Stimulated activated CD4-positive, alpha-beta T cell treated with anti-CD3 and anti-CD28 coated beads, Interleukin-4, amount 100 ng/mL, for 1 hour (primary cell): ENCODE measurements at places on chromosomes 2 and 18.

DNA sequence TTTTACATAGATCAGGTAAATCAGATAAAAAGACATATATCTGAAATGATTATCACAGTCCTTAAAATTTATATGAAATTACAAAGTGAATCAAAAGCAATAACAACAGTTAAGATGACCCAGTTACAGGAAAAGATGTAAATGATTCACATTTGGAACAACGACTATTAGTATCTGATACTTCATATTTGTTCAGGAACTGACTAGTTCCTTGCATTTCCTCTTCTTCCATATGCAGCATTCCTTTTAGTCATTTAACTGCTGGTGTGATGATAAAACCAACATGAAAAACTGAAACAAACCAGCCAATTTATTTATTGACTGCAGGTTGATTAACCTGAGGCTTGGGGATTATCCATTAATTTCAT lies 75.2 kb downstream of the RBMS1 start:
- DNase-seq: no peak

GRCh38 chr2:231134910-231135655 lies 10.2 kb upstream of the HTR2B start:
- no peak for DNase-seq

- no peak for DNase-seq
Measured at GRCh38 chr2:111710613-111711012, 173.4 kb downstream of the ANAPC1 start.

DNA sequence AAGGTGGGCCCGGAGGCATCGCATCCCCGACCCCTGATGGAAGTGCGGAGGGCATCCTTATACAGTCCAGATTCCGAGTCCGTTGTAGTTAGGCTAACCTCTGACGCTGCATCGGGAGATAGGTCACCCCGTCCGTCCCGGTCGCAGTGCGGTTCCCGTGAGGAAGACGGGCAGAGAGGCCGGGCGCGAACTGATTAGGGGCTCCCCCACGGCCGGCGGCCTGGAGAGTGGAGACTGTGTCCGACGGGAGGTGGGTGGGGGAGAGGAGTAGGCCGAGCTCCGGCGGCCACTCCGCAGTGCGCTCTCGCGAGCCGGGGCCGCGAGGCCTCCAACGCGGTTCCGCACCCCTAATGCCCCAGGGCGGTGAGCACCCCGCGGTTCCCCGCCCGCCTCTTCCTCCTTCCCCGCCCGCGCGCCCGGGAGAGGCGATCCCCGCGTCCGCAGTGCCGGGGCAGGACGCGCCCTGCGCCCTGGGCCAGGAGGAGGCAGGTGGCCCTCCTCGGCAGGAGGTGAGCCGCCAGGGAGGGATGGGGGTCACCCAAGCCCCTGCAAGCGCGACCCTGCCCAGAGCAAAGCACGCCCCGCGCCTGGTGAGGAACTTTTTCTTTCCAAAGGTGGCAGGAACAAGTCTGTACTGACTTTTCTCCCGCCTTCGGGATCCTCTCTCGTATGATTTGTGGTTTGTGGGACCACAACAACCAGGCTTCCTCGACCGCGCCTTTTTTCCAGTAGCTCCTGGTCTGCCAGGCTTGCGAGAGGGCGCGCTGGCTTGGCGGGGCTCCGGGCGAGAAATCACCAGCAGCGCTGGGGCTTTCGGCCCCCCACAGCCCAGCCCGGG lies 1.4 kb upstream of the SP5 start:
- peak; percentile 11 for DNase-seq

DNA sequence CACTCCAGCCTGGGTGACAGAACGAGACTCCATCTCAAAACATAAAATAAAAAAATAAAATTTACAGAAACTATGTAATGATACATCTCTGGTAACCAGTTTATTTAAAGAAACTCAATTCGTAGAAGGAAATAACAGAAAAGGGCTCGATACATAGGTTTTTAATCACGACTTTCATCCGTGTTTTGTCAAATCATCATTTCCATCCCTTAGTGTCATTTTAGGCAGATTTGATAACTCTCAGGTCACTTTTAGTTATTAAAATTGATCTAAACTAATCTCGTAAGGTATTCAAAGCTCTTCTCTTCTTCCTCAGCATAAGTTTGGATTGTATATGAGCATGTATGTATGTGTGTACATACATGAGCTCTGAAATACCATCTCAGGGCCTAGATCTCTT lies 59.3 kb upstream of the SPTBN1 start:
- no peak for DNase-seq

- no peak for DNase-seq
Measured at GRCh38 chr2:113762377-113763118, 6.1 kb upstream of the SLC35F5 start.

- DNase-seq: no peak
Measured at GRCh38 chr2:119645173-119645855, 33.7 kb upstream of the TMEM177 start.

- no peak for DNase-seq
Measured at GRCh38 chr2:74882299-74882687, 48.4 kb downstream of the HK2 start.

DNA sequence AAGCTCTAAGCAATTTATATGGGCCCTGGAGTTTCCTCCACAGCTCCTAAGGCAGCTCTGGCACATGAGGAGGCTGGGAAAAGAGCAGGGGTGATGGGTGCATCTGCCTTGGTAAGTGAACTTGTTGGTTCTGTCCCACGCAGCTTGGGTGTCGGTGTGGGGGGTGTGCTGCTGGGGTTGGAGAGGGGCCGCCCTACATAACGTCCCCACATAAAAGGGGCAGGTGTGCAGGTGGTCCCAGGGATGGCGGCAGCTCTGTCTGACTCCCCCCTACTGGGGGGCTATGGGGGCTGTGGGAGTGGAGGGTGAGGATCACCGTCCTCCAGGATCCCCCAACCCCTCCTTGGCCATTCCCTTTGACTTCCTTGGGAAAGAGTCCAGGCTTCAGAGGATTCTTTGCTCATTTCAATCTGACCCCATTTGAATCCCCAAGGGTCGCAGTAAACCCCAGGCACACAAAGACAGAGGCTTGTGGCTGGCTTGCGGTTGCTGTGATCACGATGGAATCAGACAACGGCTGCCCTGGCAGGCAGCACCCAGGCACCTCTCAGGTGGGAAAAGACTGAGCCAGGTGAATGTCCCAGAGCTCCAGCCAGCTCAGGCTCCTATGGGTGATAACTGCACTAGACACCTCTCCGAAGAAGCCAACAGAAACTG lies 34.5 kb upstream of the CD8A start:
- DNase-seq: no peak

GRCh38 chr2:224869601-224870233 lies 153.6 kb upstream of the CCDC195 start:
- DNase-seq: no peak

DNA sequence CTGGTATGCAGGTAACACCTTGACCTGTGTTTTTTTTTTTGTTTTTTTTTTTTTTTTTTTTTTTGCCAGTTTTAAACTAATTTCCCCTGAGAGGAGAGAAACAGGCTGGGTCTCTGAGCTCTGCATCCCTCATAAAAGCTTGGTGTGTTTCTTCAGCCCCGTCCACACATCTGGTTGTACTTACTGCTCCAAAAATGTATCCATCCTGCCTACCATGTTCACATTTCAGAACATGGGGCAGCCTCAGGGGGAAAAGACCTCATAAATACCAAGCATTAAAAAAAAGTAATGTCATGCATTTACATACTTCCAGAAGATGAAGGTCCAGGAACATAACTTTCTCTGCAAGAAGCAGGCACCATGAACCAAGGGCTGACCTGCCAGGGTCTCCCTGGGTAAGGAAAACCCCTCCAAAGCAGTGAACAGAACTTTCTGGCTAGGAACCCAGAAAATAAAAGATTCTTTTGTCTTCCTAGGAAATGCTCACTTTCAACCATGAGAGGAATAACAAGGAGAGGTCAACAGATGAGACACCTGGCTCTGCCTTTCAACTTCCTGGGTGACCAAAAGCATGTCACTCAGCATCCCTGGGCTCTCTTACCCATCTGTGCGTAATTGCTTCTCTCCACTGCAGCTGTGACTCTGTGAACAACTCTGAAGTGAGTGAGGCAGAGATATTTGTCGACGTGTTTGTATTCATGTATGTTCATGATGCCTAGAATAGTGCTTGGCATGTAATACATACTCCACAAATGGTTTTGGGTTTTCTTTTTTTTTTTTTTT lies 118.6 kb downstream of the MCFD2 start:
- DNase-seq: no peak

GRCh38 chr2:119943058-119943457 lies 69.8 kb upstream of the EPB41L5 start:
- DNase-seq: no peak

DNA sequence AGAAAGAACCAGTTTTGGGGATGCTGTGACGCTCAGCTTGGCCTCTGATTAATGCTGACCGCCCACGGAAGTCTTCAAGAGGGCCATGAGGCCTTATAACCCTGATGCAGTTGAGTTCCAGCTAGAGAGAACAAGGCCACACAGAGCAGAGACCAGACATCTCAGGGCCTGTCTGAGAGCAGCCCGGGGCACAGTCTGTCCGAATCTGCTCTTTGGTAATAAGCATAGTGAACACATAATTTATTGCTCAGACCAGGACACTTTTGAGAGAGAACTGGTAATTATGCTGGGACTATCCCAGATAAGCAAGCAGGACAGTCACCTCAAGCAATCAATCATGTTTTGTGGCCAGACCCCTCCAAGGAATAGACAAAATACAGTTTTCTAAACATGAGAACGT lies 68.5 kb downstream of the STPG4 start:
- no peak for DNase-seq

- DNase-seq: no peak
Measured at GRCh38 chr18:35948080-35948479, 24.4 kb upstream of the RMP24 start.

GRCh38 chr18:22226801-22227200 lies 57.4 kb downstream of the GATA6 start:
- no peak for DNase-seq

GRCh38 chr2:206305523-206306245 lies 31.2 kb downstream of the ZDBF2 start:
- no peak for DNase-seq

DNA sequence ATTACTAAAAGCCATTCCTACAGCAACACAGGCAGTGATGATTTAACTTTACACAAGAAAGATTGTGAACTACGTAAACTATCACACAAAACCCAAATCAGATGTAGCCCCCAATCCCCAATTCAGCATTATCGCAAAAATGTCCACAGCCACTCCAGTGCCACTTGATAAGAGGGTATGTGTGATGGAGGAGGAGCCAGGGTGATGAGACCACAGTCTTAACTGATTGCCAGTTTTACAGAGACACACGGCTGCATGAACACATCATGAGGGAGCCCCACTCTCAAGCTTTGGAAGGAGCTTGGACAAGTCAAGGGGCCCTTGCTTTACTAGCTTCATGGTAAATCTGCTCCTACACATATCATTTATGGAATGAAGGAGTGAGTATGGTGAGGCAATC lies 116.0 kb downstream of the FAM161A start:
- no peak for DNase-seq

DNA sequence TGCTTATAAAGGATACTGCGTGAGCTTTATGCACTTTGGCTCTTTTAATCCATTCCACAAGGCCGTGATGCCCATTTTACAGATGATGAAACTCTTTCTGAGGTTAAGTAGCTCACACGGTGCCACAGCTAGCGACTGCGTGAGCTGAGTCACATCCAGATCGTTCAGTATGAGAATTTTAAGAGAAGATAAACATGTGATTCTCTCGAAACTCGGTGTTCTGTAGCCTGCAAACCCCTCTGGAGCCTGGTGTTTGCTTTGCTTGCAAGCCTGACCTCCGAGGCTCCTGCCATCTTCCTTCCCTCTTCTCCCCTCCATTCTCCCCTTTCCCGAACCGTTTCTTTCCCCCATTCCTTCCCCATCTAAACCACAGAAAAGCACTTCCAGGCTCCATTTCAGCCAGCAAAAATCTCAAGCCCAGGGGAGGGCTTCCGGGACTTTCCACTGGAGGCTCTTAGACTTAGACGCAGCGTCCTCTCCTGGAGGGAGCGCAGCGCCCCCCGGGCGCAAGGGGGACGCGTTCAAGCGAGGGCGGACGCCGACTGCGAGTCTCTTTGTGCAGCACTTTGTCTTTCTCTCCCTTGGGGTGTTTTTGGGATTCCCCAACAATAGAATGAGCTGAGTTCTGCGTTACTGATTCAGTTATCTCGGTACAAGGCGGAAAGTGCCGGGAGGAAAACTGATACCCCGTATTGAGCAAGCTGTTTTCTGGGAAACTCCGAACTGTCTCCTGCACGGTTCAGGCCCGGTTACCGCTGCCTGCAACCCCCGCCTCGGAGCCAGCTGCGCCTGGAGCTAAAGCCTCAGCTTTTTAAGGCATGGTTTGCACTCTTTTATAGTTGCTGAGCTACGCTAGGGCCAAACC lies 38.0 kb downstream of the CYP1B1 start:
- peak; percentile 5 for DNase-seq

DNA sequence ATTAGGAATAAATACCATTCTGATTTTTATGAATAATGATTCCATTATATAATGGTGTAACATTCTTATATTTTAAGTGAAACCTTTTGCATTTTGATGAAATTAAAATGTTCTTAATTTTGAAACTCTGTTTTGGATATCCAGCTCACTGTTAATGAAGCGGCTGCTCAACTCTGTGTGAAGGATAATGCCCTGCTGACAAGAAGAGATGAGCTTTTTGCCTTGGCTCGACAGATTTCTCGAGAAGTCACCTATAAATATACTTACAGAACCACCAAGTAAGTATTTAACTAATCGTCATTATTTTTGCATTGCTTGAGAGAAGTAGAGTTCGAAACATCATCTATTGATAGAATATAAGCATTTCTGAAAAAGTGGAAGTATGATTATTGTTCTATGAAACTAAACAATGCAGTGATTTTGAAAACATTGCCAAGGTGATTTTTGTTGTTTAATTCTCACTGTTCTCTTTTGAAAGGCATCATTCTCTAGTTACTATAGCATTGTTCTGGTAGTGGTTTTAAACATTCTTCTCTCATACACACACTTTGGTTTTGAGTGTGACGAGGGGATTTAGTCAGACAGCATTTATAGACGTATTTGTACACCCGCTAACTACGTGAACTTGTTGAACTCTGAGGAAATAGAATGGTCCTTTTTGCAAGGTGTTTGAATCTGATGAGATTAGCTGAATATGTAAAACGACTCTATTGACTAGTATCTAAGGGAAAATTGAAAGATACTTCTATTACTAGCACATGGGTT lies 21.5 kb downstream of the NAB1 start:
- DNase-seq: no peak

- DNase-seq: no peak
Measured at GRCh38 chr18:7267973-7268372, 37.1 kb downstream of the LRRC30 start.

DNA sequence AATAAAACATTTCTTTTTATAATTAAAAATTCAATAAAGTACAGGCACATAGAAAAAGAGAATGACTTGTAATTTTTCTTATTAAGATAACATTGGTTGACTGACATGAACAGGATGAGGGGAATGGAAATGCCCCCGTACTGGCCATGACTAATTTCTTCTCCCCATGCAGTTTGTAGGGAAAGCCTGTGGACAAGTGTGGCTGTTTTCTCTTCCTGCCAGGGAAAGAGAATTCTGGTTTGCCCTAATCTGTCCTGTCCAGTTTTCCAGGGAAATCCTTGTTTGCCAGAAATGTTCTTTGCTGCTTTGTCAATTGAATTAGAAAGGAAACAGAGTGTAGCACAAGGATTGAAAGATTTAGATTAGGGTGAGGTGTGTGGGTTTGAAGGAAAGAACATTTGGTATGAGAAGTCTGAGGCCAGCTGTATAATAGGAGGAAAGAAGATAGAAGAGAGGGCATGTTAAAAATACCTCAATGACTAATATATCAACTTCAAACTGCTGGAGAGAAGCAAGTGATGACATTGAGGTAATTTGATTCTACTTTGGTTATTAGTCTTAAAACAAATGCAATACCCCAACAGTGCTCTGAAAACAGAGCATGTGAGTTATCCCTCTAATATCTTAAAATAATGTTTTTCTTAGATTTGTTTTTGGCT lies 593.9 kb upstream of the ZNF804A start:
- DNase-seq: no peak

GRCh38 chr2:98805412-98806171 lies 74.7 kb upstream of the MGAT4A start:
- DNase-seq: no peak
